CD8-positive, alpha-beta T cell (primary cell): ENCODE measurements at places on chromosomes 7 and 10.

GRCh38 chr7:125254566-125254965 lies 324.9 kb upstream of the POT1 start:
- no peak for DNase-seq

- DNase-seq: no peak
Measured at GRCh38 chr10:123153486-123154091, 613 bp upstream of the BUB3 start.

DNA sequence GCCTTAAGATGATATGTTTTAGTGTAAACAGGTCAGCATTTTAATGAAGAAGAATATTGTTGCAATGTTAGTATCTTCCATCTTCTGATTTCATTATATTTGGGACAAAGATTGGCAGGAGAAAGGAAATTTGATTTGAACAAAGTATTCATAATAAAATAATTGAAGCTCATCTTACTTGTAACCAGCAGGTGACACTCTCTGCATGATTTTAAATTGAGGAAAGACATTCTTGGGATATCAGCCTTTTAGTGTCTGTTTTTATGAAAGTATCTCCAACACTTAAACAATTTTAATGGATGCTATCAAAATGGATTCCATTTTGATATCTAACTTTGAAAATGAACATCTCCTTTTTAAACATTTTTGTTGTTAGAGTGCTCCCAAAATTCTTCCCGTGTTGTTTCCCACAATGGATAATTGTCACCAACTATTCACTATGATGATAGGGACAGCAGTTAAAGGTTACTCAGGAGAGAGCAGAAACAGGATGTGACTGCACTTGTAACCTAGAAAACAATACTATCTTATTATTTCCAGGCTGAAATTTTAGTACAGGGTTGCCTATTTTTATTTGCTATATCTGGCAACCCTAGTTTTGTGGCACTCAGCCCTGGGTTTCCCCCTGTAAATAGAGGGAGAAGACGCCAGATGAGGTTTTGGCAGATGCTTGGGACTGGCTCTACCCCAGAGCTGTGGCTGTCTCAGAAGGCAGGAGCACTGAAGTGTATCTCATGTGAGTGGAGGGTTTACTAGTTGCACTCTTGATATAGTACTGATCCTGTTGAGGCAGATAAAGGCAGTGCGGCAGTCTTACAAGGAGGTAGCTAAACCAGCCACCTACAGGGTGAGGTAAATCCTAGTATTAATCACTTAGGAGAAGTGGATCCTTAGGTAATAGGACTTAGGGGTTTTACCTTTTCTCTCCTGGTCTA lies 31.0 kb upstream of the ABCB4 start:
- DNase-seq: no peak

- no peak for DNase-seq
Measured at GRCh38 chr10:91551856-91552255, 81.0 kb downstream of the PPP1R3C start.

DNA sequence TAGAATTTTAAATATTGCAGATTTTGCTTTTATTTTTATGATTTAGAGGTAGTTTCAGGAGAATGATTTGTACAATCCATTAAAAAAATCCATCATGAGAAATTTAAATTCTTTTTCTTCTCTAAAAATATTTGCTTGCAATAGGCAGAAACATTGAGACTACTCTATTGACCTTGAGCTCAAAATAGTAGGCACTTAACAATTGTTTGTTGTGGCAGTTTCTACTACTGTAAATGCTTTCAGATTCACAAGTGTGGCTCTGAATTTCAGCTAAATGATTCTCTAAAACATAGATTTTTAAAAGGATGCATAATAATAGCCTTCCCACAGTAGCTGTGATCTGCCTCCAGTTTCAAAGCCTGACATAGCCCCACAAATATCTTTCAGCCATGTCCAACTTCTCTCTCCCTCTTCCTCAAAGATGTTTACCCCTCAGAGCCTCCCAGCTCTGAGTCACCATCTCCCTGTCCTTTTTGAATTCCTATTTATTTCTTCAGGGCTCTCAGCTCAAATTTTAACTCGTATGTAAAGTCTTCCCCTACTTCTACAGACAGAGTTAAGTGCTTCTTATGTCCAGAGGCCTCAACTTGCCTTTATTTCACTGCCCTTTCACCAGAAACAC lies 160.5 kb downstream of the AOAH start:
- no peak for DNase-seq

- DNase-seq: no peak
Measured at GRCh38 chr10:94673614-94674321, 9.8 kb upstream of the CYP2C18 start.

GRCh38 chr10:51244748-51245490 lies 170.6 kb downstream of the PRKG1 start:
- DNase-seq: no peak

DNA sequence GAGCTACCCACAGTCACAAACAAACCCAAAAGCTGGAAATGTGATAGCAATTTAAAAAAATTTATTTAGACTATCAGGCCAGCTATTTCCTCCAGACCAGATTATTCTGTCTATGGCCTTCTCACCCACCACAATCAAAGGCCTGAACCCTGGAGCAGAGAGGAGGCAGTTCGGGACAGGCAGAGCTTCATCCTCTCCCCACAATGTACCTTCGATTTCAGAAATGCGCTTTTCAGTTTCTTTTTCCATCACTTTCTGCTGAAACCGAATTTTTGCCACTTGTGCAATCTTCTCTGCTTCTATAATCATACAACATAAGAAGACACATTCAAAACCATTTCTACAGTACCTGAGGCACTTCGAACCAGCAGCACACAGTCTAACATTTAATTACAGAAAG lies 29.9 kb downstream of the ERLIN1 start:
- DNase-seq: no peak

- DNase-seq: no peak
Measured at GRCh38 chr7:146772601-146773000, 656.0 kb downstream of the CNTNAP2 start.

DNA sequence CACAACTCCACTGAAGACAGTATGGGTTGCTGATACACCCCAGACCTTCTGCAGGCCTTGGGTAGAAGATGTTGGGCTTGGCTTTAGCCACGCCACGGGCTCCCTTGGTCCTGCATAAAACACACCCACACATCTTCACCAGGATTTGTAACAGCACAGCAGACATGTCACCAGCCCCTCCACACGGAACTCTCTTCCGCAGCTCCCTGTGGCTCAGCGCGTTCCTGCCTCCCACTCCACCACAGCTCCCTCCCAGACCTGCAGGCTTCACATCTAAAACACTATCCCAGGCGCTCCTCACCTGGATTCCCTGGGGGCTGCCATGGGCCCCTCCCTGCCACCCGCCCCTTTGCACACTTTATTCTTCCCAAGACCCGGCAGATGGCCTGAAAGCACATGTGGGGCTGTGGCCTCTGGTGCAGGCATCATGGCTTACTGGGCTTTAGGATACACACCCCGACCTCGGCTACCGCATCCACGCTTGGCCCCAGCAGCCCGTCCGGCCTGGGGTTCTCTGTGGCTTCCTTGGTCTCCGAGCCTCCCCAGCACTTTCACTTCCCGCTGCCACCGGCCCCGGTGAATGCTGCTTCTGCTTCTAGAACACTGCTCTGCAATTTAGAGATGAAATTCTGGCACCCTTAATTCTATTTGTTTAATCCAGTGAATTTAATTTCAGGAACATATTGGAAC lies 432.9 kb downstream of the DNAJB6 start:
- no peak for DNase-seq
